ENCODE measurements at places on chromosomes 2 and 18.

DNA sequence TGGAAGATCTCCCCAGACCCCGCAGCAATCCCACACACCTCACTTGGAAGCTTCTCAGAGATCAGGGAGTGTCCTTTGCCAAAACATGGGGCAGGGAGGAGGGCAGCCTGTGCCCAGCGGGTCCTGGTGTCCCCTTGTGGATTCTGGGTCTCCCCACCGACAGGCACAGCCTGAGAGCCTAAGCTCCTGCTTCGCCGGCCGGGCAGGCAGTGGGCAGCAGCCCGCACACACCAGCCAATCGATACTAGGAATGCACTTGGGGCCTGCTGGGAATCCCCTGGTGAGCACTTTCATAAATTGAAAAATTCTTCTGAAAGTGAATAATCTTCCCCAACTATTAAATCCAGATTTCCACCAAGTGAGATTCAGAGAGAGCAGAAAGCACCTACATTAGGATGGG is 246.0 kb downstream of the ATAD2B start:
- DNase-seq = no peak

DNA sequence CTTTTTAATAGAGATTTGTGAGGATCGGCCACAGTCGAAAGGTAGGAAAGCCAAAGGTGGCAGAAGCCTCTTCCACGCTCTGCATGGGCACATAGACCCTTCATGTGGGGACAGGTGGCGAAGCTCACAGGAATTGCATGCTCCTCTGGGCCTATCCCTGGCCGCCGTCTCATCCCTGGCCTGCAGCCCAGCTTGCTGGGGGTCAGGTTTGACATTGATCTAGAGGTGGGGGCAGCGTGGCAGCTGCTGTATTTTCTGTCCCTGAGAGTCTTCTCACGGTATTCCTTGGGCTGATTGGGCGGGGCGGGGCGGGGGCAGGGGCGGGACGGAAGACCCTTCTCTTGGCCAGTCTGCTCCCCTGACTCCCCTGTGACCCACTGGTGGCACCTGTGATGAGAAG is 48.9 kb downstream of the STK25 start:
- DNase-seq = no peak

DNA sequence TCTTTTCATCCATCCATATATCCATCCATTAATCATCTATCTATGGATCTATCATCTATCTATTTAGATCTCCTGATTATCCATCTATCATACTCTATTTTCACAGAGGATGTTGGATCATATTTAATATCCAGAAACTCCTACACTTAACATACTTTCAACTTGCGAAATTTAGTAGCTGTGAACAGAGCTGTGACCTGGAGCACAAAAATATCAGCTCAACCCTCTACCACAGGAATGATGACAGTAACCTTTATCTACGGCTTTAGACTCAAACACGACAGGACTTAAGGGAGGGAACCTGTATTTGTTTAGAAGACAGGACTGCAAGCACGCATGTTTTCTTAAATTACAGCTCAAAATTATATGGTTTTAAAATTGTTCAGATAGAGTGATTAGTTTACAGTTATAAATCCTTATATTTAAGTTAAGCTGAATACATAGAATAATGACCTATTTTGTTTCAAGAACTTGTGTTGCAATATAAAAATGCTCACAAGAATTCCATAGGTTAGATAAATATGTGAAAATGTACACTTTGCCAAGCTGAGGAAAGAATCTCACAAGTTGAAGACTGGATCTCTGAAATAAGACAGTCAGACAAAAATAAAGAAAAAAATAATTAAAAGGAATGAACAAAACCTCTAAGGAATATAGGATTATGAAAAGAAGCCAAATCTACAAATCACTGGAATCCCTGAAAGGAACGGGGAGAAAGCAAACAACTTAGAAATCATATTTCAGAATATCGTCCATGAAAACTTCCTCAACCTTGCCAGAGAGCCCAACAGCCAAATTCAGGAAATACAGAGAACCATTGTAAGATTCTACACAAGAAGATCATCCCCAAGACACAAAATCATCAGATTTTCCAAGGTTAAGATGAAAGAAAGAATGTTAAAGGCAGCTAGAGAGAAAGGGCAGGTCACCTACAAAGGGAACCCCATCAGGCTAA is 142.0 kb downstream of the COL6A3 start:
- DNase-seq = no peak

- DNase-seq = no peak
Measured at GRCh38 chr2:45483997-45484396, 127.1 kb downstream of the SRBD1 start.

GRCh38 chr18:25799231-25799630 is 291.2 kb downstream of the SS18 start:
- DNase-seq = no peak

- no peak for DNase-seq
Measured at GRCh38 chr2:108215794-108216211, 24.0 kb upstream of the SULT1C3 start.

DNA sequence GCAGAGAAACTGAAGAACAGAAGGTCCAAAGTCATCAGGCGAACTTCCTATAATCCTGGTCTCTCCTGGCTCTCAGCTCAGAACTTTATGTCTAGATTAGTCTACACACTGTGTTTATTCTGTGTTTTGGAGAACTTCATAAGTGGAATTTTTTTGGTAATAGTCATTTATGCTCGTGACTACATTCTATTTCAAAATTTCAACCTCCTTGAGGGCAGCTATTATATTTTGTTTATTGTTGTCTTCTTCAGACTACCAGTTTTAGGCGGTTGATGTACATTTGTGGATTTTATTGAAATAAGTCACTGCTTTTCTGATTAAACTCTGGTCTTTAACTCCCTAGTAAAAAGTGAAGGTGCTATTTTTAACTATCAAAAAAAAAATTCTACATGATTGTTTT is 816.6 kb downstream of the SATB2 start:
- no peak for DNase-seq

GRCh38 chr2:196242131-196242620 is 70.8 kb upstream of the STK17B start:
- DNase-seq = peak; percentile 8

DNA sequence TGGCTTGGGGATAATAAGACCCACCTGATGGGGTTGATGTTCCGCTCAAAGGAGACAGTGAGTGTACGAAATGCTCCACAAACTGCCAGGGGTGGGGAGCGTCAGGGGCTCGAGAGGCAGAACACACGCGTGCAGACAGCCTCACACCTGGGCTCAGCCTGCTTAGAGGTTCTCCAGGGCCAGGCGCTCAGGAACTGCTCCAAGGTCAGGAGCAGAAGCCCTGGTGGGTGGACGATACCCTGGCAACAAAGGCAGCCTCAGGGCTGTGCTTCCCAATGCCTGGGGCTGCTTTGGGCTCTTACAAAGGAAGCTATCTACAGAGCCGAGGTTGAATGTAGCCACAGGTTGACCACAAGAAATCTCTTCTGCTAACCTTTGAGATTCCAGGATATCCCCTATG is 114.4 kb downstream of the CLIP4 start:
- DNase-seq = no peak

GRCh38 chr2:158969162-158969714 is 798 bp downstream of the TANC1 start:
- DNase-seq = no peak

DNA sequence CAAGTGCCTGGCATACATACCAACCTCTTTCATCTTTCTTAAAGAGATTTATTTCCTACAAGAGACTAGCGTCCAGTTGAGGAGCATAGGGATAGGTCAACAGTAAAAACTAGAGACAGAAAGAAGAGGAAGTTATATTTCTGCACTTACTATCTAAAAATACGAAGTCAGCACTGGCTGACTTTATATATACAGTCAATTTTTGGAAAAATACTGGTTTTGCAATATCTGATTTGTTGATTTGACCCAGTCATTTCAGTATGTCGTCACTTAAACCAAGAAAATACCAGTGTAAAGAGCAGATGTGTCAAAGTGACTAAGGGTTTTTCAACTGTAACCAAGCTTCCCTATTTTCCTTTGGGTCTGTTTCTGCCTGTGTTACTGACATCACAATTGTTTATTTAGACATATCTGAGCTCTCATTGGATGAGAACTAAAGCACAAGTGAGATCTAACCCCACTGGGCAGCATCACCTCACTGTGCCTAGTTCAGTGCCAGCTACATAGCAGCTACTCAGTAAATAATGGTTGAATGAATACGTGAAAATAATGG is 23.0 kb downstream of the CYTIP start:
- DNase-seq = no peak

- no peak for DNase-seq
Measured at GRCh38 chr2:224039770-224040440, 819 bp upstream of the SERPINE2 start.

- DNase-seq = no peak
Measured at GRCh38 chr2:121591199-121591598, 58.1 kb downstream of the CLASP1 start.

DNA sequence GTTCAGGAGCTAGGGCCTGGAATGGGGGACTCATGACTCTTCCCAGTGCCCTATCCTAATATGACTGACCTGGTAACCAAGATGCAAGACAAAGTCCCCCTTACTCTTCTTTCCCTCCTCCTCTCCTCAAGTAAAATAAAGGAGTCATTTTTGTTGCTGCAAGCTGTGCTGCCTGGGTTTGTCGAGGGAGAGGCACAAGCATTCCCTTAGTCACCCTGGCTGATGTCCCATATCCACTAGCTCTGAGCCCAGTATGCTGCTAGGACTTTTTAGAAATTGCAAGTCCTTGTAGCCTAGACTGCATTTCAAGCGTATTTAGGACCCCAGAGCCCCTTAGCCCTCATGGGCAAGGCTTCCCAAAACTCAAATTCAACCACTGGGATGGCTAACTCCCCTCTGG is 338.5 kb upstream of the SETBP1 start:
- no peak for DNase-seq

GRCh38 chr2:202762556-202762955 is 109.0 kb downstream of the ICA1L start:
- DNase-seq = no peak

GRCh38 chr2:70696142-70696541 is 71.9 kb downstream of the ADD2 start:
- no peak for DNase-seq

GRCh38 chr18:4806331-4806730 is 351.2 kb upstream of the DLGAP1 start:
- DNase-seq = no peak

DNA sequence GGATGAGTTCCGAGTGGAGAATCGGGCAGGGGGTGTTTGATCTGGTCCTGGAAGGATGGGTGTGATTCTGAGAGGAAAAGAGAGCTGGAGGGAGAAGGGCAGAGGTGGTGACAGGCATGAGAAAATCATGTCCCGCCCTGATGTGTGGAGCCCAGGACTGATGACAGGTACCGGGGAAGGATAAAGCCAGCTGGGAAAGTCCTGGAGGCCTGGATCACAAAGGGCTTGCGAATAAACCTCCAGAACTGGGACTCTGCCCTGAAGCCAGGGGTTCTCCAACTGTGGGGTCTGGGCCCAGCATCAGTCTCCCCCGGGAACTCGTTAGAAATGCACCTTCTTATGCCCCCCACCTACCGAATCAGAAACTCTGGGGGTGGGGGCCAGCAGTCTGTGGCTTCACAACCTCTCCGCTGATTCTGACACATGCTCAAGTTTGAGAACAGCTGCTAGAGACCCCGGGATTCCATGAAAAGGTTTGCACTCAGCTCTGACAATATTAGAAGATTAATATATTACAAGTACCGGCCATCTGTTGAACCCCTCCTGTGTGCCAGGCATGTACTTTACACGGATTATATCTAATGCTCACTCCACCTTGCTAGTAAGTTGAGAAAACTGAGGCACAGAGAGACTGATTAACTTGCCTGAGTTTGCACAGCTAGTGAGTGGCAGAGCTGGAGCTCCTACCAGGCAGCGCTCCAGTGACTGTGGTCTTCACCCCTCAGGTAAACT is 8.0 kb downstream of the TNFRSF11A start:
- DNase-seq = no peak

- DNase-seq = no peak
Measured at GRCh38 chr2:61218817-61219170, 56.8 kb downstream of the C2orf74 start.
